ENCODE measurements at places on chromosomes 4 and X.

DNA sequence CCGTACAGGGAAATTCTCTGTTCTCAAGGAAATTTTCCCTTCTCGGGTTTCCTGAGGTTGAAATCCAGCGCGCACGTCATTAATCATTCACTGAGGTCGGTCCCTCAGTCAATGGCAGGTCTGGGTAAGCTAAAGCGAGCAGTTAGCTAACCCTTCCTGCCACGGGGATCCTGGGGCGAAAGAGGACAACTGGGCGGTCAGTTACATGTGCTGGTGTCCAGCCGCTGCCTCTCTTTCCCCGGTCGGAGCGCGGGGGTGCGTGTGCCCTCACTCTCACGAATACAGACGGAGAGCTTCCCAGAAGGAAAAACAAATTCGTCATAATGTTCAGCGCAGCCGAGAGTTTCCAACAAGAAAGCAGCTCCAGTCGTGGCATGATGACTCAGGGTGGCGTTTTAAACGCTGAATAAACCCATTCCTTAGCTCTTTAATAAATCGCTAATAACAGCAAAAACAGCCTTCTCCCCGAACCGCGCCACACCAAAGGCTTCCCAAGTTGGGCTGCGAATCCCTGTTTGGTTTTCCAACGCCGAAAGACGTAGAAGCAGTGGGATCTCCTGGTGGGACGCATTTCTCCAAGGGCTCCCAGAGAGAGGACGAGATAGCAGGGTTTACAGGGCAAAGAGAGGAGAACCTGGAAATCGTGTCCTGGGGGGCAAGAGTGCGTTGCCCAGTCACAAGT is 752 bp upstream of the FGF5 start:
- no peak for DNase-seq

DNA sequence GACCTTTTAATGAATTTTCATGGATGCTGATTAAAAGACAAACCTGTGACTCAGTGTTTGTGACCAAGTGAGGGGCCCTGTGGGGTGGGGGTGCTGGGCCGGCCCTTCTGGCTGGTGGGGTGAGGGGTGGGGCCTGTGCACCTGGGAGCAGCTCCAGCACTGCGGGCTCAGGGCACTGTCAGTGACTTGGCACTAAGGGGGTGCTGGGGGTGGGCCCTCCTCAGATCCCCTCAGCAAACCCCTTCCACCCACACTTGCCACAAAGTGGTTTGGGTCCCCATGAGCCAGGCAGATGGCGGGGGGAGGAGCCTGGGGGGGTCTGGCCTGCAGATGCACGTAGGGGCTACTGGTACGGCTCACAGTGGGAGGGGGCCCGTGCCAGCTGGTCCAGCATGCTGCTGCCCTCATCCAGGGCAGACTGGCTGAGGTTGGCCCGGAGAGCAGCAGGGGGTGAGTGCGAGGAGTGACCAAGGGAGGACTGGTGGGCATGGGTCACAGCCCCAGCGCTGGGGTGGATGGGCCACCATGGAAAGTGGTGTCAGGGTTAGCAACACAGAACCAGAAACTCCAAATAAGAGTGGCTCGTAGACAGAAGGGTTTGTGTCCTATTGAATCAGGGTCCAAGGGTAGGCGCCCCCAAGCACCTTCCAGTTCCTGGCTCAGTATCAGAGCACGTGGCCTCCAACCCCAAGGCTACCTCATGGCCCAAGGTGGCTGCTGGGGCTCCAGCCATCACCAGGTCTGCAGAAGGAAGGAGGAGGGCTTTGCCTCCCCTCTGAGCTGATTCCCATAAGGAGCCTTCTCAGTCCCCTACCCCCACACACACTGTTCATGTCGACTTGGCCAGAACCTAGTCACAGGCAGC is 10.1 kb downstream of the NKX1-1 start:
- DNase-seq, result no peak

DNA sequence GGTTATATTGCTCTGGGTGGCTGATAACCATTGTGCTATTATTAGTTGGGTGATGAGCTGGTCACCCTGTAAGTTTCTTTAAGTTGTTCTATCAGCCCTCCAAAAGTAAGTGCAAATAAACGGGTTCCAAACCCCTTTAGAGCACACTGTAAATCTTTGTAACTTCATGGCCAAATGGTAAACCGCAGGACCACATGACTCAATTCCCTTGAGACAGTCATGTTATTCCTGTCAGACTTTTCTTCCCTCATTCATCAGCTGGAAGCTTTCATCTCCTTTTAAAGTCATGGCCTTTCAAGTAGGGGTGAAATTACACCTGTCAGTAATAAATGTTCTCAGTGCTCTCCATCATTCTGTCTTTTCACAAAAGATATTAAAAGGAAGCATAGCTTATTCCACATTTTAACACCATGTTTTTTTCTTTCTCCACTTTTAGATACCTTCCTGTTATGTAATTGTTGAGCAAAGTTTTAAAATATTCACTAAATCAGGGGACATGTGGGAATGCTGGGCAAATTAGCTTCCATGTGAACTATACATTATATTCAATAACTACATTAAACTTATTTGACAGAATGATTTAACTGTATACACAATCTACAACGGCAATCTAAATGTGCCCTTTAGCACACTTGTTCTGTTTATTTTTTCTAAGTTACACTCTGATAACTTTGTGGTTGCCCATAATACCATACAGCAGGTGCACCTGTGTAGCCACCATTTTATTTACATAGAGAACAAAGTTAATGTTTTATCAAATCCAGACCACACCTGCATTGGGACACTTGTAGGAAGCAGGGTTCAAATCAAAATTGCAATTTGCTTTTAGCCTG is 275.5 kb downstream of the CFAP299 start:
- DNase-seq, result no peak

GRCh38 chr4:156388826-156389225 is 435.2 kb upstream of the CTSO start:
- DNase-seq, result no peak

DNA sequence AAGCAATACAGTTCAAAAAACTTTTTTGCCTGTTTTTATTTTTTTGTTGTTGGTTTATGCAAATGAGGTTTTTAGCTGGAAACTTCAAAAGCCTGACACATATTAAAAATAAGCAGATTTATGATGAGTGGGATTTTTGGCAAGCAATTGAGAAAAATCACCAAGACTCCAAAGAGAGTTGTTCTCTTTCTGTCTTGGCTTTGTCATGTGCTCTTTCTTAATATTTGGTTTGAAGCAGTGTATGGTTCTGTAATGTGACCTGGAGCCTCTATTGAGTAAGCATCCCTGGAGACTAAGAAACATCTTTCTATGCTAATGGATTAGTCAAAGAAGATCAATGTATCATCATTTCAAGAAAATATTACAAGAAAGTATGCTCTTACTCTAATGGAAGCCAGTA is 11.7 kb downstream of the TRIM2 start:
- DNase-seq, result no peak

DNA sequence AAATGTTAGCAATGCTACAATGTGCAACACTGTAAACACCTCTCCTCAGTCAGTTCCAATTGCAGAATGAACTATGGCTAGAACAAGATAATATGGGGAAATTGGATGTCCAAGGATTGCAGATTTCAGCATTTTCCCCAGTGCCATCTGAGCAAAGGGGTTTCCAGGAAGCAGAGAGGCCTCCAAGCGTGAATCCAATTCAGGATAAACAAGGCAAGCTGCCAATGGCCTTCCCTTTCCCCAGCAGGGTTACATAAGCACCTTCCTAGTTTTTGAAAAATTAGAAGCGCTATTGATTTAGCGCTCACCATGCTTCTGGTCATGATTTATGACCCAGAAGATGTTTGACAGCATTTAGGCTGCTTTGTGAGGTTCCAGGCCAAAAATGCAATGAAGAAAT is 223.0 kb upstream of the GATB start:
- DNase-seq, result peak; percentile 43

DNA sequence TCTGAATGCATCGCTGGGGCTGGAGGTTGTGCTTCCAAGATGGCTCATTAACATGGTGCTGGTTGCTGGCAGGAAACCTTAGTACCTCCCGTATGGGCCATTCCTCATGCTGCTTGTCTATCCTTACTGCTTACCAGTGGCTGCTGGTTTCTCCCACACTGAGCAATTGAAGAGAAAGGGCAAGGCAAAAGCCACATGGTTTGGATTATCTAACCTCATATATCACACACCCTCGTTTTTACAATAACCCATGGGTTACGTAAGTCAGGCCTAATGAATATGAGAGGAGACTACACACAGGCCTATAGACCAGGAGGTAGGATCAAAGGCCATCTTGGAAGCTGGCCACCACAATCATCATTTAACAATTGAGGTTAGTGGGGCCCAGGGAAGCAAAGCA is 141.8 kb upstream of the EDNRA start:
- no peak for DNase-seq

DNA sequence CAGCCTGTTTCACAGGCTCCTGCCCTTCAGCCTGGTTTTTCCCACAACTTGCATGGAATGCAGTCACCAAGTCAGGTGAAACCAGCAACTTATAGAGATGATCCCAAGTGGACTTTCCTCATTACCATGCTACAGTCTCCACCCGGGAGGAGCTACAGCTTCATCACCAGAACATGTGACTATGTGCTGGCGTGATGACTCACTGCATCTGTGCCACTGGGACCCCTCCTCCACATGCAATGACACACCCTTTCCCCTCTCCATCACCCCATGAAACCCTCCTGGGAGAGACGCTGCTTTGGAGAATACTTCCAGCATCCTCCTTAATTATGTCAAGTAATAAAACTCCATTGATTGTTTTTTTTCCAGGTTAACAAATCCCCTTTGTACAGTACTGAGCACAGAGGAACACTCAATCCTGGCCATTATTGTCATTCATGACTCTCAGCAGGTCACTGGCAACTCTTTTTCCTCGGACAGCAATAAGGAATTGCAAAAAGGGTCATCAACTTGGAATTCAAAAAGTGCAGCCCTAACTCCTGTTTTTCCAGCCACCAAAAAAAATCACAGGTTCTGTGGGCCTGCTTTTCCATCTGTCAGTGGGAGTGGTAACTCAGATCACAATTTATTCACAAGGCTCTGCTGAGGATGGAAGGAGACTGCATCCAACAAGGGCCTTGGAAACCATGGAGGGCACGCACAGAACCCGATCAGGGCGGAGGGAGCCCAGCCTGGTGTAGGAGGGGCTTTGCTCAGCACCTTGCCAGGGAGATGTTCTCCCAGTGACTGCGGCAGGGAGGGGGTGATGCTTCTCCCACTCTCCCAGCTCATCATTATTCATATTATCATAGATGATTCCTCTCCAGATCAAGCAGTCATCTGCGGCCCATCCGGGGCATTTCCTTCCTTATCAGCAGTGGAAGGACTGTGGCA is 17.4 kb downstream of the QDPR start:
- DNase-seq, result no peak

- DNase-seq, result no peak
Measured at GRCh38 chr4:151093203-151093602, 6.2 kb upstream of the RPS3A start.

- no peak for DNase-seq
Measured at GRCh38 chr4:32864713-32865351, 2144.7 kb downstream of the PCDH7 start.

DNA sequence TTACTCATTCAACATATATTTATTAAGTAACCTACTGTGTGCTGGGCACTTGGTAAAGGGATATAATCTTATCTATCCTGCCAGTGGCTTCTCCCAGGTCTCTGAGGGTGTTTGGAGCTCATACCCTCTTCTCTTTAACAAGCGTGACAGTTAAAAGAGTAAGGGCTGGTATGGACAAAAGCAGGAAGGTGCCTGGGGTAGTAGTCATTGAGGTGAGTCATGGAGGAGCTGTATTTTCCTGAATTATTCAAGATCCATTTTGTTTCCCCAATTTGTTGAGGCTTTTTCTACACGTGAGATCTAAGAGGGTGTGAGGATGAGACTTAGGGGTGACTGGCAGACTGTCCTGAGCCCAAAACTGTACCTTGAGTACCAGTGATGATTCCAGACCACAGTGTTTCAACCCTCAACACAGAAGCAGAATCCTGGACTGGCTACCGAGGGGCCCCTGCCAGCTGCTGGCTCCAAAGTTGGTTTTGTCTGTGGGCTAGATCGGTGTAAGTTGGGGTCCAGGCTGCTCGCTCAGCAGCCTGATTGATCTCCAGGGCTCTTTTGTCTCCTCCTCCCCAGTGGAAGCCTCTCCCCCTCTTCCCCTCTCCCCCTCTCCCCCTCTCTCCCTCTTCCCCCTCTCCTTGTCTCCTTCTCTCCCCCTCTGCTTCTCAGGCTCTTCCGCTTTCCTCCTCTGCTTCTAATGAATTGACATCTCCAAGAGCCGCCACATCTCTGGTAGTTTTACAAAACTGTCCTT is at the start of gene DRP2:
Gene DRP2 (plus strand): TSS at position 671 of the 748 bp plus-strand sequence. CDS start 11,862 bp downstream, outside the sequence.
- DNase-seq, result no peak

DNA sequence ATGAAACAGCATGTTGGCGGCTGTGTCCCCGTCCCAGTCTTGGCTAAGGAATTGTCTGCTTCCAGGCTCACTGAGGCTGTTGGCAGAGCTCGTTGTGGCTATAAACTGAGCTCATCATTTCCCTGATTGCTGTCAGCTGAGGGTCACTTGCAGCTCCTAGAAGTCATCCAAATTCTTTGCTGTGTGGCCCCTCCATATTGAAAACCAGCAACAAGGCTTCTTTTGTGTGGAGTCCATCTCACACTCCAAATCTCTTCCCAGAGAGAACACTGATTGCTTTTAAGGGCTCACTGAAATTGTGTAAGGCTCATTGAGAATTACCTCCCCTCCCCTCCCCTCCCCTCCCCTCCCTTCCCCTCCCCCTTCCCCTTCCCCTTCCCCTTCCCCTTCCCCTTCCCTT is 23.3 kb downstream of the TBC1D14 start:
- no peak for DNase-seq

GRCh38 chrX:275967-276580 is 5.1 kb upstream of the PLCXD1 start:
- DNase-seq, result no peak

- no peak for DNase-seq
Measured at GRCh38 chr4:74858921-74859562, 64.7 kb upstream of the BTC start.

DNA sequence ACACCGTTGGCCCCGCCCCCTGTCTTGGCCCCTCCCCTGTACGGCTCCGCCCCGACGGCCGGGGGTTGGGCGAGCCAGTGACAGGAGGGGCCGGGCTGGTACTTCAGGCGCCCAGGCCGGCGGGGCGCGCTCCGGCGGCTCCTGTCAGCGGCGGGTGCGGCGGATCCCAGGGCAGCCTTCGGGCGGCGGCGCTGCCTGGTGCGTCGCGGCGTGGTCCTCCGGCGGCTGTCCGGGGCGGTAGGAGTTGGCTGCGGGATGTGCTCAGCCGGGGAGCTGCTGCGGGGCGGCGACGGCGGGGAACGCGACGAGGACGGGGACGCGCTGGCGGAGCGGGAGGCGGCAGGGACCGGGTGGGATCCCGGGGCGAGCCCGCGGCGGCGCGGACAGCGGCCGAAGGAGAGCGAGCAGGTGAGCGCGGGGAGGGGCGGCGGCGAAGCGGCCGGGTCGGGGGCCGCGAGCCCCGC is at the start of gene FAM241A:
Gene FAM241A (plus strand): TSS at position 129 of the 464 bp plus-strand sequence. CDS start 127 bp downstream, at position 256.
- DNase-seq, result peak; percentile 54

- no peak for DNase-seq
Measured at GRCh38 chr4:183588169-183588675, 70.8 kb downstream of the RWDD4 start.

GRCh38 chrX:40088299-40088625 is 9.5 kb downstream of the BCOR start:
- DNase-seq, result no peak

DNA sequence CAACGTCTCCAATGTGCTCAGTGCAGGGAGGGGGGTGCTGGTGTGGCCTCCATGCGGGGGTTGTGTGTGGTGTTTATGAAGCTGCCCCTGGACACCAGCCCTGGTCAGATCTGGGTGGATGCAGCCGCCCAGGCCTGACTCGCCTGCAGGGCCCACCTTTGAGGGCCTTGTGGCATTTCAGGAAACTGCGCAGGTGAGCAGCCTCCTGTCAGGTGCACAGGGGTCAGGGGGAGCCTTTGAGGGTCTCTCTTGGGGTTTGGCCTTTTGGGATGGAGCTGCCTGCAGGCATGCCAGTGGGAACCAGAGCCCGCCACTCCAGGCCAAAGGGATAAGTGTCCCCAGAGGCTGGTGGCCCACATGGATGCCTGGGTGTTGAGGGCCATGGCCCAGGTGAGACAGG is 45.4 kb downstream of the ADRA2C start:
- no peak for DNase-seq
